ENCODE measurements at places on chromosomes 5 and 9.

- DNase-seq = no peak
Observed at GRCh38 chr9:135341612-135342169, 137.9 kb upstream of the PPP1R26 start.

GRCh38 chr5:170154297-170154696 lies 48.6 kb downstream of the FOXI1 start:
- no peak for DNase-seq

GRCh38 chr5:61578858-61579503 lies 246.9 kb downstream of the ZSWIM6 start:
- no peak for DNase-seq

DNA sequence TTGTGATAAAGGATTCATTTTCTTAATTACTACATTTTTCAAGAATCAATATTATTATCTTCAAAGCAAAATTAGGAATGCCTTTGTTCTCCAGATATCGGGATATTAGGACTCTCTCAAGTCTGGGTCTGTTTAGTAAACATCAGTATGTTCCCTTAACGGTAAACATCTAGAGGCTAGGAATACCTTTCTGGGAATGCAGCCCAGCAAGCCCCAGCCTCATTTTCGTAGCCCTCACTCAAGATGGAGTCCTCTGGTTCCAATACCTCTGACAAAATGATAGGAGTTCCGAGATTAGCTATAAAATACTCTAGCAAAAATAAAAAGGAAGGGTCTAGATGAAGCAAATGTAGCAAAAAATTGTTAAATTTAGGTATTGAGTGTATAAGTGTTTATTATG lies 84.5 kb downstream of the TEX10 start:
- no peak for DNase-seq

DNA sequence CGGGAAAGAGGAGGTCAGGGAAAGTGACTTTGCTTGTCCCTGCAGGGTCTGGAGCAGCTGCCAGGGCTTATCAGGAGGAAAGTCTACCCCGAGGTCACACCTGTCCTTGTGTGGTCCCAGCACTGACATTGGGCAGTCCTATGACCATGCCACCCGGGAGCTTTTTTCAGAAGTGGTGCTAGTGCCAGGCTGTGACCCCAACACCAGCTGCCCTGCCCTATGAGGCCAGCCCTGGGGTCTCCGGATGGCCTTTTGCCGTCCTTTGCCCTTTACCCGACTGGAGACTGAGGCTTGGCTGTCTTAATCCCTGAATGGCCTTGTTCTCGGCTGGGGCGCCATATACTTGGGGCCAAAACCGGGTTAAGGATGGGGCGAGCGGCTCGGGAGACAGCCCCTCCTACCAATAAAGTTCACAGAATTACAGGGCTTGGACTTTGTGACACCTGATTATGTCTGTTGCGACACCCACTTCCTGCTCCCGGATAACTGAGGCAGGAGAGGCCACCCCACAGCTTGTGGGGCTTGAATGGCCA lies 22.2 kb upstream of the SLC9A3 start:
- peak; percentile 1 for DNase-seq

DNA sequence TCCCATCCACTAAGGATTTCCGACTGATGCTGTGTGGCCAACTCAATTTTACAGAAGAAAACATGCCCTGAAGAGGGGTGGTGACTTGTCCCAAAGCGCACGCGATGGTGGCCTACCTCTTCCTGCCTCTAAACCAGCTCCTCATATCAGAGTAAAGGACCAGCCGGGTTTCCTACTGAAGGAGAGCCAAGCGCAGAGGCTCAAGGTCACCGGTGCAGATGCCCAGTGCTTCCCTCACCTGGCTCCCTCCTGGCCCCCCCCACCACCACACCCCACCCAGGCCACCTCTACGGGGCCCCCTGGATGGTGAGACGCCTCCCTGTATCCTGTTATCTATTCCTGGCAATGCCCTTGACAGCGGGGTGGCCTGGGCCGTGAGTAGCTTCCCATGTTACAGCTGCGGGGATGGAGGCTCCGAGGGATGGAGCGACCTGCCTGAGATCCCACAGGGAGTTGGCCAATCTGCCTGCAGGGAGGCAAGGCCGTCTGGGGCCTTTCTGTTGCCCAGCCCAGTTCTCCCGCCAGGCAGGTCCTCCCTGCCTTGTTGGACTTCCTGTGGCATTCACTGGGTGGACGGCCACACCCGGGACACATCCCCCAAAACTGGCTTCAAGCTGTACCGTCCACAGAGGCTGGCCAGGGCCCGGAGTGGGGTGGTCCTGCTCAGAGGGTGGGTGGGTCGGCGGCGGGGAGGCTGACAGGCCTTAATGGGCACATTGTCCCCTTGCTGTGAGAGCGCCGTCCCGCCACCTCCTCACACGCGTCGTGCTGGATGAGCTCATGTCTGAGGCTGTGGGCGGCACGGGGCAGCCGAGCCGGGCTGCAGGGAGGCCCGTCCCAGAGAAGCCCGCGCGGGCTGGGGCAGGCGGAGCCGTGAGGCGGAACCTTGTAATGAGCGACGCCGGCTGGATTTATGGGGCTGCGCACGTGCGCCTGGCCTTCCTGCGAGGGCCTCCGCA lies 72.5 kb downstream of the MACROH2A1 start:
- no peak for DNase-seq

- no peak for DNase-seq
Observed at GRCh38 chr5:31106278-31106677, 87.2 kb upstream of the CDH6 start.

DNA sequence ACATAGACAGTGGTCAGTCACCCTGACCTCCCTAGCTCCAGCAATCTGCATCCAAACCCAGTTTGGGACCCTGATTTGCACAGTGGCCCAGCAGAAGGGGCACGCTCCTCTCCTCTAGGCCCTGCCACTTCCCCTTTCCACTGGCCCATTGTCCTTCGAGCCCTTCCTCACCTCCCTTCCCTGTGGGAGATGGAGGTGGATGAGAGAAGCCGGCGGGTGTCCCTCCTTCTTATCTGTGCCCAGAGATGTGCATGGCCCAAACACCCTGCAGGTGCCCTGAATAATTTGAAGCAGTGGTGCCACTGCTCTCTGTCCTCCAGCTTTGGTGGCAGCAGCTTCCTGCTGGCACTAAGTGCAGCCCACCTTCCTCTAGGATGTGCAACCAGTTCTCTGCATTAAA lies 140.0 kb downstream of the BARX1 start:
- no peak for DNase-seq

GRCh38 chr9:104850786-104851545 lies 77.0 kb downstream of the ABCA1 start:
- DNase-seq = no peak

GRCh38 chr9:136328622-136329041 lies 1.3 kb downstream of the GPSM1 start:
- peak; percentile 71 for DNase-seq

- DNase-seq = no peak
Observed at GRCh38 chr9:38686933-38687332, 33.0 kb downstream of the FAM240B start.

DNA sequence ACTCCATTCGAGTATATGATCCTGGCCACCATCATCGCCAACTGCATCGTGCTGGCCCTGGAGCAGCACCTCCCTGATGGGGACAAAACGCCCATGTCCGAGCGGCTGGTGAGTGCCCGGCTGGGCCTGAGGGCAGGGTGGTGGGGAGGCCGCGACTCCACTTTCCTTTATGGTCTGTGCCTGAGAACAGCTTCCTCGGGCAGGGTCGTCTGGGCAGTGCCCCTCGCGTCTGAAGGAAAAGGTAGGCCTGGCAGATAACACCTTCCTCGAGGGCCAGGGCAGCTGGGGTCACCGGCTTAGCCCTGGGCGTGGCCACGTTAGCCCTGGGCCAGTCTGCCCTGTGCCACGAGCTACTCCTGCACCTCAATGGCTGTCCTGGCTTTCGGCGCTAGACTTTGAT lies 1.5 kb downstream of the CACNA1B start:
- DNase-seq = no peak

DNA sequence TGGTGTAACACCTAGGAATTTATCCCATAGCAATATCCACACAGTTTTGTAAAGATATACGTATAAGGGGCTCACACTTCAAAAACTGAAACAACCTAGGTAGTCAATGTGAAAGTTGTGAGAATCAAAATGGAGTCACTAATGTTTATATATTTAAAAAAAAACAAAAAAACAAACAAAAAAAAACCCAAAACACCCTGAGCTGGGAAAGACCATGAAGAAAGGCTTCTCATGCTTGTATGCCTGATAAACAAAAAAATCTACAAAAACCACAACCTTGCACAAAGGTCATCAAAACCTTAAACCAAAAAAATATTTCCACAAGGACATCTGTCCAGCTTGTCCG lies 35.4 kb downstream of the AFF4 start:
- no peak for DNase-seq

DNA sequence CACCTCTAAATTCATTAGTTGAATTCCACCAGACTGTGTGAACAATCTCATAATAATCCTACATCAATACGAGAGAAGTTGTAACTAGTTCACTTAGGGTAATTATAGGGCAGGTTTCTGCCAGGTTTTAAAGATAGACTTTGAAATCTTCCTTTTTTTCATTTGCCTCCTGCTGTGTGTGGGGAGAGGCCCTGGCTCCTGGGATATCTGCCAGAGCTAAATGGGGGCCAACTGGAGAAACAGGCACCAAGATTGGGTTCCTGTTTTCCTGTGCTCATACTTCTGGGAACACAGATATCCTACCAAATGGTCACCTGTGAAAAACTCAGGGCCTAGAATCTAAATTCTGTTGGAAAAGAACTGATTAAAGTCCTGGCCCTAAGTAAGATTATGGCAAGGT lies 42.3 kb downstream of the SH3RF2 start:
- no peak for DNase-seq

- no peak for DNase-seq
Observed at GRCh38 chr5:85452322-85453025, 1067.8 kb upstream of the EDIL3 start.

GRCh38 chr9:5873439-5873838 lies 17.2 kb upstream of the MLANA start:
- no peak for DNase-seq

DNA sequence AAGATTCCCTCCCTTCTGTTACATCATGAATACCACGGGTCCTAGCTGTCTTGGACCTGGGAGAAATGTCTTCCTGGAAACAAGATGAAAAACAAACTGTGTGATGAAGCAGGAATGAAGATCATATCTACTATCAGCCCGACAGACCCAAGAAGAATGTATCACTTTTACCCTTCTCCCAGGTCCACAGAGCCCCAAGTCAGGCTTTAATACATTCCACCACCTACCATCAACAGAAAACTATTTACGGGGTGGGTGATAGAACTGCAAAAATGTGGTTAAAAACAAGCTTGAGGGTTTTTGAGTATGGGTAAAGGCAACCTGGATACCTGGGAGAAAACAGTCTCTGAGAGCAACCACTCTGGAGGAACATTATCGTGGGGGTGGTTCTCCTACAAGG lies 327.0 kb downstream of the TRIM32 start:
- DNase-seq = no peak

GRCh38 chr5:52657247-52657645 lies 130.5 kb upstream of the ITGA1 start:
- DNase-seq = no peak

GRCh38 chr9:706073-706472 lies 135.4 kb upstream of the DMRT1 start:
- DNase-seq = no peak

- DNase-seq = no peak
Observed at GRCh38 chr5:10275460-10275859, 25.4 kb downstream of the CCT5 start.

GRCh38 chr5:23721336-23721735 lies 213.9 kb downstream of the PRDM9 start:
- no peak for DNase-seq

DNA sequence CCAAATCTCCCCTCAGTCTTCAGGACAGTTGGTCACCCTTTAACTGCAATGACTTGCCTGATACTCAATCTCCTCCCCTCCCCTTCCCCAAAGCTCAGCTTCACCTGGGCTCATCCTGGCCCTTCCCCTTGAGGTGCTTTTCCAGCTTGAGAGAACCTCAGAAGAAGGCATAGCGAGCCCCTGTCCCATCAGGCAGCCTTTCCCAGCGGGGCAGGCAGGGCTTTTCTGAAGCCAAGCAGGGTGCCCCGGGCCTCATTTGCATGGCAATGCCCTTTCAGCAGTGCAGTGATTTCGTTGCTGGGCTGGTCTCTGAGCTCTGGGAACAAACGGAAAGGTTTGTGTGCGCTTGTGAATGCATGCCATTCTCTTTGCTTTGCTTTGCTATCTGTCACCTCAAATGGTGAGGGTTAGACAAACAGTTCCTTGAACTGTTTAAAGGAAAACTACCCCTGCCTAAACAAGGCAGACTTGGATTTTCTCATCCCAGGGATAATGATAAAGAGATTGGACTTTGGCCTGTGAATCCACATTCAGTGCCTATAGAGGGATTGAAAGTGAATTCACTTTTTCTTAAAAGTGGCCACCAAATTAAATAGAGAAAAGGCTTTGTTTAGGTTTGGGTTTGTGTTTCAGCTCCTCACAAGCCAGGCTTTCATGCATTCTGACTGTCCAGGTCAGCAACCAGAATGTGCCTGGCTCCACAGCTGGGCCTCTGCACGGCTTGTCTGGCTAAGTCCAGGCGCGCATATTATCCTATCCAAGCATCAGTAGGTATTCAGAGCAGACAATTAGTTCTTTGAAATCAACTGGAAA lies 165.3 kb downstream of the ZNF608 start:
- DNase-seq = peak; percentile 43

DNA sequence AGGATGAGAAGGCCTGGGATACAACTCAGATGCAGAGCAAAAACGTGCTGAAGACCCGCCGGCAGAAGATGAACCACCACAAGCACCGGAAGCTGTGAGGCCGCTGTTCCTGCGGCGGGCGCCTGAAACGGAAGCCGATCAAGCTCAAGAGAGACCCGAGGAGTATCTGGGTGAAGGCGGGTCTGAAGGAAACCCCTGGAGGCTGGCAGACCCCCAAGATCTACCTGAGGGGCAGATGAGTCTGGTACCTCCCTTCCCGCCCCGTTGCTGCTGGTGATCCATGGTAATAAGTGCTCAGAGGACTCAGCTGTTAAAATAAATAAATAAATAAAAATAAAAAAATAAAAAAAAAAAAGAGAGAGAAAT lies 89.3 kb downstream of the BASP1 start:
- no peak for DNase-seq

DNA sequence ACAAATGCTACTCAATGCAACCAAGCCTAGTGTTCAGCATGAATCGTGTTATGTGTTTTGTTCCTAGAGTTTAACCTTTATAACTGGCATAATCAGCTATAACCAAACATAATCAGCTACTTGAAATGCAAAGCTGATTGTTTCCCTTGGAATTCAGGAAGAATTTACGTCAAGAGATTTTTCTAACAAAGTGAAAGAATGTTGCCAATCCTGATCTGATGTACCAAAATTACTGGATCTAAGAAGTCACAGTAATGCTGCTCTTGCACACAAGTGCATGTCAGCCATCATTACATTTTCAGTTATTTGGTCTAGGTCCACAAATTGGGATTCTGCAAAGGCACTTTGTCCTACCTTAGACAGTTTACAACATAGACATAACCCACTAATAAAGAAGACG lies 662.3 kb upstream of the SEMA6A start:
- no peak for DNase-seq

DNA sequence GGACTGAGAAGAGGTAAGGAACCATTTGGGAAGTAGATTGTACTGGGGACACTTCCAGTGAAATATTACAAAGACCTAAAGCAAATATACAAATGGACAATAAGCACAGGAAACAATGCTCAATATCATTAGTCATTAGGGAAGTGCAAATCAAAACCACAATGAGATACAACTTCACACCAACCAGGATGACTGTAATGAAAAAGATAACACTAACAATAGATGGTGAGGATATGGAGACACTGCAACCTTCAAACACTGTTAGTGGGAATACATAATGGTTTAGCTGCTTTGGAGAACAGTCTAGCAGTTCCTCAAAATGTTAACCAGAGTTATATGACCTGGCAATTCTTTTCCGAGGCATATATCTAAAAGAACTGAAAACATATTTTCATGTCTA lies 149.7 kb downstream of the TRPM3 start:
- no peak for DNase-seq

Measured in BE2C (cell line).